ENCODE measurements at places on chromosomes 5 and 9.
A peak's percentile ranks its signal among the peaks of the same experiment; 100 is the strongest.

DNA sequence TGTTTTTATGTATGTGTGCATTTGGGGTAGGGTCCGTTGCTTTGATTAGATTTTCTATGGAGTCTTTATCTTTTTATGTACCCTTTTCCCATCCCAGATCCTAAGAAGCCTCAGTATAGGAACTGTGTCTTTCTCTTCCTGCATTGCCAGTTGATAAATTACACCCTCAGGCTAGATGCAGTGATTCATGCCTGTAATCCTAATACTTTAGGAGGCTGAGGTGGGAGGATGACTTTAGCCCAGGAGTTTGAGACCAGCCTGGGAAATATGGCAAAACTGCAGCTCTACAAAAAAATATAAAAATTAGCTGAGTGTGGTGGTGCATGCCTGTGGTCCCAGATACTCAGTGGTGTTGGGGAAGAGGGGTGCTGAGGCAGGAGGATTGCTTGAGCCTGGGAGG lies 40.2 kb downstream of the NLN start:
- DNase-seq = no peak

- DNase-seq = no peak
Observed at GRCh38 chr5:134784241-134784920, 25.8 kb downstream of the DDX46 start.

DNA sequence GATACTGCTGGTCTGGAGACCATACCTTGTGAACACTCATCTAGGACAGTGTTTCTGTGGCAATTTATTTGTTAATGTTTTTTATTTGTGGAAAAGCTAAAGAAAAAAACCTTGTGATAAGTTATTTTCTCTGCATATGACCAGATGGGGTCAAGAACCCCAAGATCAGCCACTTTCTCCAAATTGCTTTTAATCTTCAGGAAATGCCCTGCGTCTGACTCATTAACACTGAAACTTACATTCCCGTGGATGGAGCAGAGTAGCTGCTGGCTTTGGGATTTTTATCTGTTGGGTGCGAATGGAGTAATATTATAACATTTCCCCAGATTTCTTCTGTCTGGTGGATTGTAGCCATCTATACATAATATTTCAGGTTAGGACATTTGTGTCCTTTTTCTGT lies 444.5 kb downstream of the SH3GL2 start:
- DNase-seq = no peak

GRCh38 chr9:6658628-6659353 lies 13.3 kb upstream of the GLDC start:
- DNase-seq = no peak

- no peak for DNase-seq
Observed at GRCh38 chr5:143243103-143243502, 160.4 kb downstream of the NR3C1 start.

GRCh38 chr5:154610321-154611154 lies 132.5 kb upstream of the HAND1 start:
- peak; percentile 33 for DNase-seq

- DNase-seq = no peak
Observed at GRCh38 chr5:34682926-34683623, 26.9 kb downstream of the RAI14 start.

GRCh38 chr5:158698768-158699284 lies 400.9 kb downstream of the EBF1 start:
- DNase-seq = no peak

DNA sequence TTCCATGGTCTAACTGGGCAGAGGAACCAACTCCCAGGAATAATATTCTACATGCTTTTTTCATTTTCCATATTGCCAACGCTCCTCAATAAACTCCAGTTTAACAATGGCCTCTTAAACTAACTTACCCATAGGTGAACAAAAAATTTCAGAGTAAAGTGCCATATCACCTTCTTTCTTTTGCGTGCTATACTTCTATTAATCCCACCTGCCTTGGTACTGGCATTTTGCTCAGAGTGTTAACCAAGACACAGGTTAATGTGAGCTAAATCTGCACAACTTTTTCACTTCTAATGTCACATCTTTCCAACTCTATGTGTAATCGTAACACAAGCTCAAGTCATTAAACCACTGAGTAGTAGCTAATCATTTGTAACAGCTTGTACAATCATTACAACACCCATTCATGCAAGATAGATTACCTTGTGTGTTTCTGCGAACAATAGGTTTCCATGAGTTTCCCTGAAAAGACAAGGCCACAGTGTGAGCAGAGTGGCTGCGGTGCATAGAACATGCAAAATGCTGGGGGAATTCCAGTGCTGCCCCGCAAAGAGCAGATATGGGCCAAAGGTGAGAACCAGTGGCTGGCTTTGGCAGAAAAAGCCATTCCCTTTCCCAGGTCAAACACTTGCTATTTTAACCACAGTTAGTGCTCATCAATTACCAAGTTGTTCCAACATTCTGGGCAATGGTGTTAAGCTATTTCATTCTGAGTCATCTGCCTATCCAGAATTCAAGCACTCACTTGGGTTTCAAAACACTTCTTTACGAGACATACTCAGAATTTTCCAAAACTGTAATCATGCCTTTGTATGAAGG lies 42.8 kb downstream of the TIMD4 start:
- no peak for DNase-seq

DNA sequence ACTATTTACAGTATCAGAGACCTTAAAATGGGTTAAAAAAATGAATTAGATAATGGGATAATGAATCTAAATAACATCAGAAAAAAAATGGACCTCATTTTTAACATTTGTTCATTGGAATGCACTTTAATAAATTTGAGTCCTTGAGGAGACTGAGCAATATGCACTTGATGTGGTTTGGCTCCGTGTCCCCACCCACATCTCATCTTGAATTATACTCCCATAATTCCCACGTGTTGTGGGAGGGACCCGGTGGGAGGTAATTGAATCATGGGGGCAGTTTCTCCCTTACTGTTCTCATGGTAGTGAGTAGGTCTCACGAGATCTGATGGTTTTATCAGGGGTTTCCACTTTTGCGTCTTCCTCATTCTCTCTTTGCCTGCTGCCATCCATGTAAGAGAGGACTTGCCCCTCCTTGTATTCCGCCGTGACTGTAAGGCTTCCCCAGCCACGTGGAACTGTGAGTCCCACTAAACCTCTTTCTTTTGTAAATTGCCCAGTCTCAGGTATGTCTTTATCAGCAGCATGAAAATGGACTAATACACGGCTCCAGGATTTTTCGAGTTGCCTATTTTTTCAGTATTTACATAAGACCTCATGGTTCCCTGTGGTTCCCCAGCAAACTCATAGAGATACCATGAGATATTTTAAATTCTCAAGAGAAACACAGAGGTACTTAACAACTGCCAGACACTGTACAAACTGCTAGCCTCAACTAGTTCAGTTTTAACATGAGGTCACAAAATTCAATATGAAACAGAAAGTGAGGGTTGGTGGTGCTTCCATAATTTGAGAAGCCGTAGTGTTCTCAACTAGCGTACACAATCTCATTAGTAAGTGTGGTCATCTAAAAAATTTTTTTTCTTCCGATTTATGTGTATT lies 128.3 kb downstream of the TLE1 start:
- DNase-seq = no peak

GRCh38 chr9:90967145-90967538 lies 165.5 kb downstream of the SYK start:
- no peak for DNase-seq

DNA sequence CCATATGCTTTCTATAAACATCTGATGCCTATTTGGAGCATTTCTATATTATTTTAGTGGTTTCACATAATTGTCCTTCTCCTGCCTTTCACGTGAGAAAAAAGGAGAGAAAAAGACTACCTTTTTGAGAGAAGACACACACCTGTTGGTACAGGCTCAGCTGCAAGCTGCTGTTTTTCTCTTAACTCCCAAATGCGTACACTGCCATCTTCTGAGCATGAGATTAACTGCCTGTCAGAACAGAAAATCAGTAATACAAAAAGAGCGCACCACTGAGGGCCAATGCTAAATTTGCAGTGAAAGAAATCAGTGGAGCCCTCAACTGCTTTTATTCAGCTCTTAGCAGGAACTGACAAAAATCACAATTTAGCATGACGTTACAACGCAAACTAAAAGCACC lies 54.9 kb downstream of the WDR41 start:
- DNase-seq = no peak

DNA sequence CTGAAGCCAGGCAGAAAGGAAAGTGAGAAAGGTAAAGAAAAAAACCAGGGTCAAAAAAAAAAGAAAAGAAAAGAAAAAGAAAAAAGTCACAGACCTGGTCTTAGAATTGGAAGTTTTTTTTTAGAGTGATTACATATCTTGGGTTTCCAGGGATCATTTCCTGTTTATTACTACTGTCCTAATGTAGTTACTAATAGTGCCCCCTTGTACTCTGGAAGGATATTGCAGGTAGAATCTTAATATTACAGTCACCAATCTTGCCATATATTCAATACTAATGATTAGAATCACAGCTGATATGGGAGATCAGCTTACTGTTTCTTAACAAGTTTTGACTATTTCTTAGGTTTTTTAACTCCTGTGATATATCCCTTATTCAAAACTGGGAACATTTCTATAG lies 543.2 kb upstream of the CDH6 start:
- DNase-seq = no peak

DNA sequence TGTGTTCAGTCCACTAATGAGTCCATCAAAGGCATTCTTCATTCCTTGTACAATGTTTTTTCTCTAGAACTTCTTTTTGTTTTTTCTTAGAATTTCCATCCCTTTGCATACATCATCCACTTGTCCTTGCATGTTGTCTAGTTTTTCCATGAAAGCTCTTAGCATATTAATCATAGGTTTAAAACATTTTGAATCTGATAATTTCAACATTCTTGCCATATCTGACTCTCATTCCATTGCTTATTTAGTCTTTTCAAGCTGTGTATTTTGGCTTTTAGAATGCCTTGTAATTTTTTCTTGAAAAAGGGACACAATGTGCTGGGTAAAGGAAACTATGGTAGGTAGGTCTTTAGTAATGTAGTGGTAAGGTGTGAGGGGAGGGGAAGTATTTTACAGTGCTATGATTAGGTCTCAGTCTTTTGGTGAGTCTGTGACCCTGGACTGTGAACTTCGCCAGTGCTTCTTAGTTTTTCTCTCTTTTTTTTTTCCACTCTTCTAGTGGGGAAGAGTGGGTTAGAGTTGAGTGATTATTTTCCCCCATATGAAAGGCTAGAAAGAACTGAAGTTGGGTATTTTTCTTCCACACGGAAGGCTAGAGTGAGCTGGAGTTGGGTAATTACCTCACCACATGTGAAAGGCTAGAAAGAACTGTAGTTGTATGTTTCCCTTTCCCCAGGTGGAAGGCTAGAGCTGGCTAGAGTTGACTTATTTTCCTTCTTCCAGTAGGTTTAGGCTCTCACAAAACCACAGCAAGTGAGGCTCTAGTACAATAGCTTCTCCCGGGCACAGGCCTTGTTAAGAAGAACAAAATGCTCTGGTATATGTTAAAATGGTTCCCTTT lies 172.1 kb downstream of the SNX18 start:
- no peak for DNase-seq

DNA sequence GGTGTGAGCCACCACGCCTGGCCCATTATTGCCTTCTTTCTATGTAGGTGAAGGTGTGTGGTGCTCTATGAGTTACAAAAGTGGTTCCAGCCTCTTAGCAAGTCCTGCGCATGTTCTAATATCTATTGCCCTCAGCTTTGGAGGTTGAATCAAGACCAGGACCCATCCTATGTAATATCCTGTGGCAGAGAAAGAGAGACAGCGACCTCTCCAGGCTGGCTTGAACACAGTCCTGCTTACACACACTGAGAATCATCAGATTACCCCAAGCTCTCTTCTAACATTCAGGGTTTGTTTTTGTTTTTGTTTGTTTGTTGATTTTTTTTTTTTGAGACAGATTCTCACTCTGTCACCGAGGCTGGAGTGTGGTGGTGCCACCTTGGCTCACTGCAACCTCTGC lies 94.7 kb upstream of the OSMR start:
- DNase-seq = no peak

GRCh38 chr9:81683238-81683637 lies 6.1 kb downstream of the TLE1 start:
- no peak for DNase-seq

- no peak for DNase-seq
Observed at GRCh38 chr5:57902095-57902494, 419.5 kb upstream of the ACTBL2 start.

- no peak for DNase-seq
Observed at GRCh38 chr5:148791334-148791667, 35.1 kb upstream of the ADRB2 start.

DNA sequence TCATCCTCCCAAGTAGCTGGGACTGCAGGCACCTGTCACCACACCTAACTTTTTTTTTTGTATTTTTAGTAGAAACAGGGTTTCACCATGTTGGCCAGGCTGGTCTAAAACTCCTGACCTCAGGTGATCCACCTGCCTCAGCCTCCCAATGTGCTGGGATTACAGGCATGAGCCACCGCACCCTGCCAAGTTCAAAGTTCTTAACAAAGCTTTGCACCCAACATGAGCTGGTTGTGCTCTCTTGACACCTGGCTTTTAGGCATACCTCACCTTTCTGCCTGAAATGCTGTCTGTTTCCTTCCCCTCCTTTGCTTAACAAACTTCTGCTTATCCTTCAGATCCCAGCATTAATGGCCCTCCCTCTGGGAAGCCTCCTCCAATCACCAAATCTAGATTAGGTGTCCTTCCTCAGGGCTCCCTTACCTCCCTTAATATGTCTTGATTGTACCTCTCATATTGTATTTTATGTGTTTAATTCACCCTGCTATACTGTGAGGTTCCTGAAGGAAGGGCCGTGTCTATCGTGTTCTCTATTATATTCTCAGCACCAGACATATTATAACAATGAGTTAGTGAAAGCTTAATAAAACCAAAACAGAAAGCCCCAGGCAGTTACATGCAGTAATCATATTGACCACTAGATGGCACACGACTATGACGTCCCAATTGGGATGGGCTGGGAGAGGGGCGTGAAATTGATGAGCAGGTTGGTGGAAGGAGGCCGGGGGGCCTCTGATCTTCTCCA lies 62.9 kb upstream of the PPARGC1B start:
- no peak for DNase-seq

GRCh38 chr5:135344349-135344748 lies 54.7 kb downstream of the MACROH2A1 start:
- DNase-seq = no peak

- no peak for DNase-seq
Observed at GRCh38 chr5:79236362-79236969, 535 bp downstream of the JMY start.

DNA sequence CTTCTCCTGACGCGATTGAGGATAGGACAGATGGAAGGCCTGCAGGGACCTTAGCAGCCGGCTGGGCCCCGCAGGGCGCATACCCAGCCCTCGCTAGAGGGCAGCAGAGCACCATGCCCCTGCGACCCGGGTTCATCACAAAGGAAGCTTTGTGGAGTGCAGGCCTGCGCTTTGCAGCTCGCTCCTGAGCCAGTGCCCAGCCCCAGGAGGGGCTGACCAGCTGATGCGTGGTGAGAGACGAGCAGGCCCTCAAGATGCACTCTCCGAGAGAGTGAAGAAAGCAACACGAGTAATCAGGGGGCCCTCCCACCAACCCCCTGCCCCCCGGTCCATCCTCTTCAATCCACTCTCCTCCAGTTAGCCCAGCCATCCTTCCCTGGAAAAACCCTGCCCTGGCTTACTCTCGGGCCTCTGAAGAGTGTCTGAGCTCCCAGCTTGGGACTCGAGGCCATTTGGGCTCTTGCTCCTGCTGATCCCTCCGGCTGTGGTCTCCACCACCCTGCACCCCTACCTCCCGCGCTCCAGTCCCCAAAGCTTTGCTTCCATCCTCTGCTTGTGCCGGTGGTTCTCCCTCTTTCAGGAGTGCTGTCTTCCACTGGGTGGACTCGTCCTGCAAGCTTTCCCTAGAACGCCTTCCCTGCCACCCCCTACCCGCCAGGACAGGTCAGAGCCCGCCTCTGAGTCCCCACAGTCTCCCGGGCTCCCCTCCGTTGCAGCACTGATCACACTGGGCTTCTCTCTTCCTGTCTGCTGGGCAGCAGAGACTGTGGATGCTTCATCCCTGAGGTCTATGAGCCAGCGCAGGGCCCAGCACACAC lies 9.1 kb upstream of the KIF12 start:
- peak; percentile 37 for DNase-seq
